ENCODE measurements at places on chromosomes 12 and 14.
A peak's percentile ranks its signal among the peaks of the same experiment; 100 is the strongest.

- DNase-seq, result no peak
Measured at GRCh38 chr14:26200687-26201086, 397.1 kb downstream of the NOVA1 start.

DNA sequence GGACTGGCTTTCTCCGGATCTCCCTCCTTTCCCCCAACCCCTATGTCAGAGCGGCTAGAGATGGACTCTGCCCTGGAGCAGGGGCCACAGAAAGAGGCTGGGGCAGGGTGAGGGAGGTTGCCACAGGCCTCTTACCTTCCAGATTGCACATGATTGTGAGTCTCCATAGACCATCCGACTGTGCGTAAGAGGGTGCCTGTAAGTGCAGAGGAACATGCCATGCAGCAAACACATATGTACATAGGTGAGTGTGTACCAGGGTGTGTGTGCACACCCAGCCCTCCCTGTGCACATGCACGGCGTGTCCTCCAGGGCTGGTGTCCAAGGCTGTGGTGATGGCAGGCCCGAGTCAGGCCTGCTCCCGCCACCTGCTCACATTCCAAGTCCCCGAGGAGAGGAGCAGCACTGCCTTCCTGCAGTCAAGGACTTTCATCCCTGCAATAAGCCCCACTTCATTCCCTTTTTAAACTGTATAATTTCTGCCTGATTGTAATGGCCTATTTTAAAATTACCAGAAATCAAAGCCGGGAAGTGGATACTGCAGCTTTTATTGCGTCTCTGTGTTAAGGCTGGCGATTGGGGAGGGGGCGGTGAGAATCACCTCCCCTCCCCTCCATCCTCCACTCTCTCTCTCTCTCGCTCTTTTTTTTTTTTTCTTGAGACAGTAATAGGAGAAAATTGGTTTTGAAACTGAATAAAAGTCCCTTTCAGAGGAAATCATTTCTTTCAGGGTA, 28.5 kb downstream of the FAM222A start:
- DNase-seq, result no peak

DNA sequence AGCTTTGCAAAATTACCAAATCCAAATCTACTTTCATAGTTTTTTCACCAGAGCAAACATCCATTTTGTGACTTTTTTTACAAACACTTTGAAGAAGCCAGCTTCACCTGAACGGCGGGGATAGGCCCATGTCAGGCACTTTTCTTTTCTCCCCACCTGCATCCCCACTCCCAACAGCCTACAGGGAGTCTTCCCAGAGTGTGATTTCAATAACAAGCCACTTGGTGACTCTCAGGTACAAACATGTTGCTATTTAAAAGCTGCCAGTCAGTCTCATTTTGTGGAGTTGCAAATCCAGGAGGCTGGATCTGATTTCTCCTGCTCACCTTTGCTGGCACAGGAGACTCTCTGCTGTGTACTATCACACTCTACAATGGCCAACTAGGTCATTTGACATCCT, 285.5 kb downstream of the KCNH5 start:
- DNase-seq, result no peak

GRCh38 chr14:102209224-102209966, 69.7 kb downstream of the WDR20 start:
- DNase-seq, result no peak

DNA sequence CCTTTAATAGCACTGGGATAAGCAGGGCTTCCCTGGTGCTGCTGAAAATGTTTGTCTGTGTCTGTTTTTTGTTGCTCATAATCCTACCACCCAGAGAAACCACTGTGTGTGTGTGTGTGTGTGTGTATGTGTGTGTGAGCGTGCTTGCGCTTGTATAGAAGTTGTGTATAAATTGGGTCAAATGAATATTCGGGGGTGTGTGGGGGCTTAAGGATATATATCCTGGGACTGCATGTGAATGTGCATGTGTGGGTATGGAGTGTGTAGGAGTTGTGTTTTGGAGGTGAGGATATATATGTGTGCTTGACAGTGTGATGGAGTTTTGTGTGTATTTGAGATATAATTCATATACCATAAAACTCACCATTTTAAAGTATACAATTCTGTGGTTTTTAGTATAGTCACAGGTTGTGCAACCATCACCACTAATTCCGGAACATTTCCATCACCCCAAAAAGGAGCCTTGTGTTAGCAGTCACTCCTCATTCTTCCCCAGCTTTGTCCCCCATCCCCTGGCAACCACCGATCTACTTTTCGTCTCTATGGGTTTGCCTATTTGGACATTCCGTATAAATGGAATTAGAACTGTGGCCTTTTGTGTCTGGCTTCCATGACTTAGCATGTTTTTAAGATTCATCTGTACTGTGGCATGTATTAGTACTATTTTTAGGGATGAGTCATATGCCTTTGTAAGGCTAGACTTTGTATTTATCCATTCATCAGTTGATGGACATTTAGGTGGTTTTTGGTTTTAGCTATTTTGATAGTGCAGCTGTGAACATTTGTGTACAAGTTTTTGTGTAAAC, 25.6 kb downstream of the TCTN1 start:
- DNase-seq, result no peak

- peak; percentile 84 for DNase-seq
Measured at GRCh38 chr12:2456813-2457186, 338.0 kb upstream of the FKBP4 start.

- DNase-seq, result no peak
Measured at GRCh38 chr12:71662849-71663560, 643 bp downstream of the ZFC3H1 start.

DNA sequence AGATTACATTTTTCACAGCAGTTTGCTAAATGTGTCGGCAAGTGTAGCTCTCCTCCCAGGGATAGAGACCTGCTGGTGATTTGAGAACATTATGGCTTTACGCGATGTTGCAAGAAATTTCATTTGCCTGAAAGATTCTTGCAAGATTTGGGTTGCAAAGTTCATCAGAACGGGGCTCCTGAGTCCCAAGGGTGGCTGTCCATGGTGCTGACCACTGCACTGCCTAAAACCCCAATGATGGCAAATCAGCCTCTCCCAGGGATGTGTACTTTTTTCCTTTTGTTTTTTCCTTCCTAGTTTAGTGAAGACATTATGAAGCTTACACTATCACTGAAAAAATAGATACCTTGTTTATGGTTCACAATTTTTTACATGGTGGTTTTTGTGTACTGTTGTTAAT, 85.4 kb downstream of the WSCD2 start:
- DNase-seq, result no peak

DNA sequence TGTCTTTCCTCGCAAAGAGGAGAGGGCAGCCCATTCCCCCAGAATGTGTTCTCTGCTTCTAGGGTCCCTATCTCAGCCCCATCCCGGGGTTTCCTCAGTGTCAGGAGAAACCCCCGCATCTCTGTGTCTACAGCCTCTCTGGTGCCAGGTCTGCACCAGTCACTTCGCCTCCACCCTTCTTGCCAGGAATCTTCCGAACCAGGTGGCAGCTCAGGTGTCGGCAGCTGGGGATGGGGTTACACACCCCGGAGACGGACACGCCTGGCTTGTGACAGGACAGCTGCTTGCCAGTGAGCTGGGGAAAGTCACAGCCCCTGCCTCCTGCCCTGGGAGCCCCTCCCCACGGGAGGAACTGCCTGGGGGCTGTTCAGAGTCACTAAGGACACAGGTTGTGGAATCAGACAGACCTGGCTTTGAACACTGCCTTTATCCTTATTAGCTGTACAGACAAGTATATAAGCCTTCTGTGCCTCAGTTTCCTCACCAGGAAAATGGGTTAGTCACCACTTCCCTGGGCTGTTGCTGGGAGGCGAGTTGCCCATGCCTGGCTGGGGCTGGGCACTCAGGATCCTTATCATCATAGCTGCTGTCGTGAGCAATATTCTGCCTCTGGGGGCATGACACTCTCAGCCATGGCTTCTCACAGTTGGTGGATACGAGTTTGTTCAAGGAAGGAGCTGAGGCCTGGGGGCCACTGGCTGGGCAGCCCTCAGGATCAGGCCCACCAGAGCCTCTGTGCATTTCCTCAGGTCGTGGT, 10.8 kb downstream of the HIP1R start:
- DNase-seq, result peak; percentile 53

DNA sequence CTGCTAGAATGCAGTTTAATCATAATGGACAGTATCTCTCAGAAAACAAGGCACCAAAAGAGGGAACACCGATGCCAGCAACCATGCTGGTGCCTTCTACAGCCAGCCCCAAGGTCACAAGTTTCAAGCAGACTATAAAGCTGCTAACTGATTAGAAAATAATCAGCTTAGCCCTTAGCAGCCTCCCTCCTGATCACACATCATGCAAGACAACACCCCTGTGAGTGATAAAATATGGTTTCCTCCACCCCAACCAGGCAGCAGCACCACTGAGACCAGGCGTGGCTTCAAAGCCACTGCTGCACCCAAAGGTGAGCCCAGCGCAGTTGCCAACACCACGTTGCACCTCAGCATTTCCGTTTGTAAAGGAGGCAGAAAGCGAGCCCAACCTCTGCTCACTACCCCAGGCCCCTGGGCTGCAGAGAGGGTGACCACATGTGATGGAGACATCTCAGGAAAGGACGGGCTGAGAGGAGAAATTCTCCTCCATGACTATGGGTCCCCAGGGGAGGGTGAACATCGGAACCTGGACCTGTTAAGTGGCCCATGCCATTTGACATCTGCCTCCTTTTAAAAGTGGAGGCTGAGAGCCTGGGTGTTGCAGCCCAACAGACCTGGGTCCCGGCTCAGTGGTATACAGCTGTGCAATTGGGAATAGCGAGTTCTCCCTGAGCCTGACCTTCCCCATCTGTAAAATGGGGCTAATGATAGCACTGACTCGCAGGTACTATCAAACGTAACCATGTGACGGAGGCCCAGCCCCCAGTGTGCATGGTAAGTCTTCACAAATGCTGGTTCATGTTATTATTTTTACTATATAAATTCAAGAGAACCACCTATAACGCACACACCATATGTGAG, 11.5 kb downstream of the ZFP36L1 start:
- no peak for DNase-seq

GRCh38 chr14:45251912-45252311, 1.1 kb downstream of the MIS18BP1 start:
- DNase-seq, result no peak

DNA sequence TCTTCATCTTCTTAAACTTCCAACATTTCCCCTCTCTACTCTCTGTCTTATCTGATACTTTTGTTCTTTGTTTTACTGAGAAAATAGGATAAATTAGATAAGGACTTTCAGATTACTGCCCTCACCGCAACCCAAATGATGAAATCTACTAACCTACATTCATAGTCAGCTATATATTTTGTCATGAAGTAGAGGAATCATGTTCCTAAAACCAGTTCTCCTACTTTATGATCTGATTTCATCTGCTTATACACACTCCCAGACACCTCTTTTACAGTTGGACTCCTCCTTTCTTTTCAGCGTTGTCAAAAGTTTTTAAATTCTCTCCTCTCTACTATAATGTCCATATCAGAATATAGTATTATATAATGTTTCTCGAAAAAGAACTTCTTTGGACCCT, 29.7 kb downstream of the MGAT4C start:
- DNase-seq, result no peak

DNA sequence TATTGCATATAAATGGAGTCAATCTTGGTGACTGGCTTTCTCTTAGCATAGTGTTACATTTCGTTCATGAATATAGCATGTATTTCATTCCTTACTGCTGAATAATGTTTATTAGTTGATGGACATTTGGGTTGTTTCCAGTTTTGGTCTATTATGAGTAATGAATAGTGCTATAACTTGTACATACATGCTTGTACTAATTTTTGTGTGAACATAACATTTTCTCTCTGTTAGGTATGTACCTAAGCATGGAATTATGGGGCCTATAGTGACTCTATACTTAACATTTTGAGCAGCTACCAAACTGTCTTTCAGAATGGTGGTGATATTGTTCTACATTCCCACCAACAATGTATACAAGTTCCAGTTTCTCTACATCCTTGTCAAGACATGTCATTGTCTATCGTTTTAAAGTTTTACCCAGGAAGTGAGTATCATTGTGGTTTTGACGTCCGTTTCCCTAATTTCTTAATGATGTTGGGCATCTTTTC, 23.1 kb downstream of the ATP2A2 start:
- DNase-seq, result no peak
